ENCODE measurements at places on chromosomes 11 and 22.

DNA sequence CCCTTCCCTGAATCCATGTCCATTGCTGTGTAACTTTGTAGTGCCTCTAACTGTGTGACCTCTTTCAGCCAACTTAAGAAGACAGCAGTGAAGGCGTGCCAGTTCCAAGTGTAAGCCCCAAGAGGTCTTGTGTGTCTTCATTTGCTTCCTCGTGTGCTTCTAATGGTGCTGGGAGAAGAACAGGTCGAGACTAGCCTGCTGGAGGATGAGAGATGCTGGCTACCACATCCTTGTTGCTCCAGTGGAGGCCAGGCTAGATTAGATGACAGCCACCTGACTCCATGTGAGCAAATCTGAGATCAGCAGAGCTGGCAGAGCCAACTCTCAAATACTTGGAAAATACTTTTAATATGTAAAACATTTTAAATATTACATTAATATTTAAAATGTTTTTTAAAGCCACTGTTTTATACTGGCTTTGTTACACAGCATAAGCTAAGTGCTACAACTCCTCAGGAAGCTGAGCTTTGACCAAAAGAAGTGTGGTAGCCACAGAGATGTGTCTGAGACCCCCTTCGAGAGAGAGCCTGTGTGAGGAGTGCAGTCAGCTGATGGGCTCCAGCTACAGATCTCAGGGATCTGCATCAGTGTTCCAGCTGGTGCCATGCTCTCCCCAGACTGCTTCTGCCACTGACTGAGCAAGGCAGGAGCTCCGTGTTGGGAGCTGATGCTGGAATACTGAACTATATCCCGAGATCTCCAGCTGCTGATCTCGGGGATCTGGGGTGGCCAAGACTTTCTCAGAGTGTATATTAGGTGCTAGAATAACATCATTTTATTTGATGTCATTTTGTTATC is 8.9 kb downstream of the KCNJ11 start:
- no peak for DNase-seq

DNA sequence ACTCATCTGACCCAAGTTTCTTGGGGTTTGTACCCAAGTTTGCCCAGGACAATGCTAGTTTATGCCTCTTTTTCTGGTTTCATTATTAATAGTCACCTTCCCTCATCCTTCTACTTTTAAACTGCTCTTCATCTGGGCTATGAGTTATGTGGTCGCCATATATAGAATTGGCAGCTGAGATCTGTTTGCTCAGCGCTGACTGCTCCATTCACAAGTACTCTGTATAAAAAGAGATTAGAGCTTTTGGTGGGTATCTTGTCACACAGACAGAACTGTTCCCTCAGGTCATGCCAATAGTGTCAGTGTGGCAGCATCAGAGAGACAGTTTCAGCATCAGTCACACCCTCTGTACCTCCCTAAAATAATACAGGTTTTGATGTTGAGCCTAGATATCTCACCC is 326.0 kb downstream of the RAB38 start:
- DNase-seq = no peak

- no peak for DNase-seq
Measured at GRCh38 chr11:117769533-117769932, 27.5 kb downstream of the DSCAML1 start.

DNA sequence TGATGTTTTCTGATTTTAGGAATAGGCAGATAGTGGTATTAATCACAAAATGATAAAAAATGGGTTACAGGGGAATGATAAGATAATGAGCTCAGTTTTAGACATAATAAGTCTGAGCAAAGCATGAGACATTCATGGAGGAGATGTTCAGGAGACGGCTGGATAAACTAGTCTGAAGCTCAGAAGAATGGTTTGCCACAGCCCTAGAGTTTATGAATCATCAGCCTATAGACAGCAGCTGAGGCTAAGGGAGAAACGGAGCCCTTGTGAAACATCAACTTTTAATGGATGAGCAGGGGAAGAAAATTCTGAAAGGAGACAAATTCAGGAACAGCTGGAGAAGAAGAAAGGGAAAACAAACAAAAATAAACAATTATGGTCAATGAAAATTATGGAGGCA is 87.2 kb downstream of the RELT start:
- DNase-seq = no peak
